ENCODE measurements at places on chromosomes 5 and 9.

DNA sequence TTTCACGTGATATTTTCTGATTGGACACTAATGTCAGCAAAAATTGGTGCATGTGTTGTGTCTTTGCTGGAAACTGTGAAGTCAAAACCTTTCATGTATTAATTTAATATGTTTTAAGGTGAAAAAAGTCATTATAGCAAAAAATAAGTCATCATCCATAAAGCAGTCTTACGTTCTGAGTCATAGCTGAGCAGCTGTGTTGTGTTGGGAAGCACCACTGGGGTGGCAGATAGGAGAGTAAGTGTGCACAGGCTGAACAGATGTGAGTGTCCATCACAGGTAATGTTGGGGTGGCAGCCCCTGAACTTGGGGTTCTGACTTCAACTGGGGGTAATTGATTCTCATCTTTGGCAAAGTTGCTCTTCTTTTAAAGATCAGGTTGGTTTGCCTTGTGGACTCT lies 156.8 kb downstream of the NXNL2 start:
- no peak for DNase-seq

DNA sequence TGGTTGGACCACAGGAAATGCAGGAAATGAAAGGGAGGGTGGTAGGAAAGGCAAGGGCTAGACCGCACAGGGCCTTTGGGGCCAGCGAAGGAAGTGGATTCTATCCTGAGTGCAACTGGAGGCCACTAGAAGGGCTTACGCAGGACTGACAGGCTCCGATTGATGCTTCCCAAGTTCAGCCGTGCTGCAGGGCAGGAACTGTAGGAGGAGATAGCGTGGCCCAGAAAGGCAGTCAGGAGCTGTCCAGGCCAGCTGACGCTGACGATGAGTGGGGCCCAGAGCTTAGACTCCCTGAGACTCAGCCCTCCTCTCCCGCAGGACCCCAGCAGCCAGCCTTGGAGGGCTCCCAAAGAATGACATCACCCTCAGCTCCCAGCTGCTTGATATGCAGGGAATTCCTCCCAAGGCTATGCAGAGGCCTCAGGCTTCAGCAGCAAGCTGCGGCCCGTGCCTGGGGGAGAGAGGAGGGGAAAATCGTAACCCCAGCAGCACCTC lies 48.8 kb downstream of the KCNIP1 start:
- DNase-seq: no peak

DNA sequence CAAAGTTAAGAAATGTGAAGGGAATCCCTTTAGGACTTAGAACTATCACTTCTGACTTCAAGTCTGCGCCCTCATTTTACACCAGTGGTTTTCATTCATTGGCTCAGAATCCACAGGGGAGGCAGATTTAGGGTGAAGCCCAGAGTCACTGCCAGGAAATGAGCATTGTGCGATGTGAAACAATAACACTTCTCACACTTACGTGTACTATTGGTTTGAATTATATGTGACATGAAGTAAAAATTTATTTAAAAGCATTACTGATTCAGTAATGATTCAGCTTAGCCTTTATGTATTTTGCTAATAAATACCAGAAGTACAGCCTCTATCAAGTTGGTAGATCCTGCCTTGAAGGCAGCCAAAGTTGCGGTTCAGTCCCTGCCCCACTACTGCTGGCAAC lies 98.6 kb downstream of the PAM start:
- no peak for DNase-seq

- DNase-seq: no peak
Measured at GRCh38 chr9:14937216-14937615, 27.0 kb upstream of the FREM1 start.

- no peak for DNase-seq
Measured at GRCh38 chr5:32713770-32714381, 2.8 kb downstream of the NPR3 start.
